ENCODE measurements at places on chromosomes 6 and 20.

- no peak for DNase-seq
These were observed 86.2 kb downstream of the PLEKHG1 start for GRCh38 chr6:150685860-150686259.

DNA sequence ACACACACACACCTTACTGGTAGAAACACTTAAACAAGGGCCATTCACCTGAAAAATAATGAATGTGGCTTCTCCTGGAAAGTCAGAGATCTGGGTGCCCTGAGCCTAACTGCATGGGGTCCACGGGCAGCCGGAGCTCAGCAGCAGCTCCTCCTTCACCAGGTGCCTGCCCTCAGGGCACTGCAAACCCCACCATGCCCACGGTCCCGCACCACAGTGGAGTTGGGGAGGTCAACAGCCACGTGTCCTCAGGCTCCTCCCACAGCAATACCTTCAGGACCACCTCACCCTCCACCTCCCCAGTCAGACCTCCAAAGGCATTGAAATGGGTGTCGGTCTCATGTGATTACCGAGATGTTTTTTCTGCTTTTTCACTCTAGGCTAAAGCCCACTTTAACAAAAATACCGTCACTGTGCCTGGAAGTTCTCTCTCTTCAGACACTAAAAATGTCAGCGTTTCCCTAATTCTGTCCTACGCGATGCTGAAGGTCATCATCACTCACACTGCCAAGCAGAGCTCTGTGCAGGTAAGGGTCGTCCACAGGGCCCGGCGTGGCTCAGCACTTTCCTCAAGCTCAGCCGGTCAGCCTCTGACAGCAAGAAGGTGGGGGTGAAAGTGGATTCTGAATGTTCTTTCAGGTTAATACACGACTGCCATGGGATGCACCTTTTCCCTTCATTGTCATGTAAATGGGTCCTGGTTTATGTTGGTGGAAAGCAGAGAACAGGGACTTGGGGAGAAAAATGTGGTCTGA, 48.9 kb downstream of the CDK5RAP1 start:
- DNase-seq = no peak

DNA sequence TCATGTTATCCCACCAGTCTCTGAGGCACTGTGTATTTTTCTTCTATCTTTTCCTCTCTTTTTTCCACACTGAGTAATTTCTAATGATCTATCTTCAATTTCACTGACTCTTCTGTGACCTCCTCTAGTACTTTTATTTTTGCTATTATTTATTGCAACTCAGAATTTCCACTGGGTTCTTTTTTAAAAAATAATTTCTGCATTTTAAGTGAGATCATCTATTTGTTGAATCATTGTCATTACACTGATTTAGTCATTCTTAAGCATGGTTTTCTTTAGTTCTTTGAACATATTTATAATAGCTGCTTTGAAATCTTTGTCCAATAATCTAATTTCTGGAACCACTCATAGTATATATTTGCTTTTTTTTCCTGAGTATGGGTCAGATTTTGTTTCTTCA, 96.7 kb upstream of the SLC22A16 start:
- DNase-seq = peak; percentile 20

DNA sequence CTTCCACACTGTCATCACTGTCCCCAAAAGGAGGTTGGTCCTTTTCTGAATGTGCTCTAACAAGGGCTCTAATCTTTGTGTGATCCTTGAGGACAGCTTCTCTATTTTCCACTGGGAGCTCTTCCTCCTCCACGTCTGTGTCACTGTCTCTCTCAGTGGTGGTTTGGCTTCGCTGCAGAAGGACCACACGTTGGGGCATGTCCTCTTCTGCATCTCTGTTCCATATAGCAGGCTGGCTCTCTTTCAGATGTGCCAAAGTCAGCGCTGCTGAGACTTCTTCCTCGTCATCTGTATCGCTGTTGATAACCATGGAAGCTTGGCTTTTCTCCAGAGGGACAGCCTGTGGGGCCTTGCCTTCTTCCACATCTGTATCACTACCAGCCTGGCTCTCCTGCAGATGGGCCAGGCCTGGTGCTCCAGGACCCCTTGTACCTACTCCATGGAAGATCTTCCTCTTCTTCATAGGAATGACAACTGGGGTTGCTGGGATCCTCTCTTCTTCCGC, 4.6 kb downstream of the MDC1 start:
- DNase-seq = no peak

DNA sequence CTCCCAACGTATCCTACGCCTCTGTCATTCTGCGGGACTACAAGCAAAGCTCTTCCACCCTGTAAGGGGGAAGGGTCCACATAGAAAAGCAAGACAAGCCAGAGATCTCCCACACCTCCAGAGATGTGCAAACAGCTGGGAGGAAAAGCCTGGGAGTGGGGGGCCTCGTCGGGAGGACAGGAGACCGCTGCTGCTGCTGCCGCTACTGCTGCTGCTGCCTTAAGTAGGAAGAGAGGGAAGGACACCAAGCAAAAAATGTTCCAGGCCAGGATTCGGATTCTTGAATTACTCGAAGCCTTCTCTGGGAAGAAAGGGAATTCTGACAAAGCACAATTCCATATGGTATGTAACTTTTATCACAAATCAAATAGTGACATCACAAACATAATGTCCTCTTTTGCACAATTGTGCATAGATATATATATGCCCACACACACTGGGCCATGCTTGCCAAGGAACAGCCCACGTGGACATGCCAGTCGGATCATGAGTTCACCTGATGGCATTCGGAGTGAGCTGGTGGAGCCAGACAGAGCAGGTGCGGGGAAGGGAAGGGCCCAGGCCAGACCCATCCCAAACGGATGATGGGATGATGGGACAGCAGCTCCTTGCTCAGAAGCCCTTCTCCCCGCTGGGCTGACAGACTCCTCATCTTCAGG, 108.8 kb upstream of the RAB32 start:
- no peak for DNase-seq

DNA sequence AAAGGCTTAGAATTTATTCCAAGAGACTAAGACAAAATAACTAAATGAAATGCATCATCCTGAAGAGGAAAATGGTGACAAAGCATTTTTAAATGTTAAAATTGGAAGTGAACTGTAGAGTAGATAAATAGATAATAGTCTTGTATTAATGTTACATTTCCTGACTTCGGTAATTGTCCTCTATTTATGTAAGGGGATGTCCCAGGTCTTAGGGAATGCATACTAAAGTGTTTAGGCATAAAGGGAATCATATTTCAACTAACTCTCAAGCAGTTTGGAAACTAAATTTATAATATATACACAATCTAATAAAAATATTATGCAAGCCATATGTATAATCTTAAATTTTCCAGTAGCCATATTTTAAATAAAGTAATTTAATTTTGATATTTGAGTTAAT, 159.3 kb downstream of the WDR27 start:
- no peak for DNase-seq

GRCh38 chr6:150352321-150353296, 16.2 kb upstream of the IYD start:
- peak; percentile 65 for DNase-seq

GRCh38 chr6:152575161-152575560, 62.0 kb downstream of the SYNE1 start:
- DNase-seq = no peak

GRCh38 chr20:4297127-4297826, 281.9 kb upstream of the RNF24 start:
- DNase-seq = no peak

DNA sequence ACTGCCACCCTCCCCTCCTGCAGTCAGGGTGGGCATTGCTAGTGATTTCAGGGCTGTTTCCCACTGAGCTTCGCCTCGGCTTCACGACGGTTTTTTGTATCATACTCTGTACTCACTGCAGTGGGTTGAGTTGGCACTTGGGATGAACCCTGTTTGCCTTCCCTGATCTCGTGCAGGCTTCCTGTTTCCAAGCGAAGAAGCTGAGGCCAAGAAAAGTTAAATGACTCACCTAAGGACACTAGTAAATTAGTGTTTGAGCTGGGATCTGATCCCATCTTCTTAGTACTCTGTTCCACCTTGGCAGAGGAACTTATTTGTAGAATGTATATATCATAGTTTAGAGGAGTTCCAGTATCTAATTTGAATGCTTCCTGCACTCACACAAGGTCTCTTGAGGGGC, 50.3 kb upstream of the VSTM2L start:
- no peak for DNase-seq

DNA sequence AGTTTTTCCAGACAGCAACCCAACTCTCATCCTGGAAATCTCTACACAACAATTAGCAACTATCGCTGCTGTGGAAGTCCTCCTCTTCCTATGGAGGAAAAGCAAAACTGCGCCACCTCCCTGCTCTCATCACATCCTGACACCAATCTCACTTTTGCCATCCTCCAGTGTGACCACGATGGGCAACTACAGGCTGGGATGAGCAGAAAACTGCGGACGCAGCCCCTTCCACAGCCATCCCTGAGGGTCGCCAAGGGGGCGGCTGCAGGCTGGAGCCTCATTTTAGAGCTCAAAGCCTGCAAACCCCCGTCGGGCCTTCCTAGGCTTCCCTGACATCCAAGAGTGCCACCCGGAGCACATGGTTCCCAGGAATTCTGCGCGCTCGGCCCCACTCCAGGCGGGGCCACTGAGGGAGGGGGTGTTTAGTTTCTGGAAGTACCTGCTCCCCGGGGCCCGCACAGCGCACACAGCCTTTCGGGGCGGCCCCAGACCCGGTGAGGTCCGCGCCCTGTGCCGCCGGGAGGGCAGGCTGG, 1.2 kb downstream of the TCFL5 start:
- DNase-seq = no peak

GRCh38 chr20:61805781-61806180, 259.9 kb downstream of the TAF4 start:
- no peak for DNase-seq

DNA sequence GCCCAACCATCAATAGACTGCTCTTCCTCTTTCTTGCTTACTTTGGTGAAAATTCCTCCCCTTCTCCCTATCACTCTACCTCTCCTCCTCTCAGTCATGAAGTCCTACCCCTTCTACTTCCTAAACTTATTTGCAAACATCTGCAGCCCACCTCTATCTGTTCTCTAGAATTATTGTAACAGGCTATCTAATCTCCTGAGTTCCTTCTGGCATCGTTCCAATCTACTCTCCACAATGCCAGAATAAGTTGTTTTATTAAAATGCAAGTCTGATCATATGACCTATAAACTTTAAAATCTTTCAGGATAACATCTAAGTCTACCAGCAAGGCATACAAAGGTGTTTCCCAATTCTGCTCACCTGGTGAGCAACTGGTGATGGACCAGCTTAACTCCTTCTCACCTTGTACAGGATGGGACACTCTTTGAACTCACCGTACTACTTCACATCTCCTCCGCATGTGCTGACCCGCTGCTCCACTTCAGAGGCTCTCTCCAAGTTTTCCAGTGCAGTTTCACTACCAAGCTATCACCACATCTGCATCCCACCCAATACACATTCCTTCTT, 7.9 kb downstream of the CD164 start:
- no peak for DNase-seq

GRCh38 chr6:17959302-17959701, 28.1 kb downstream of the KIF13A start:
- no peak for DNase-seq

GRCh38 chr20:37128803-37129202, 33.0 kb upstream of the RBL1 start:
- DNase-seq = no peak

GRCh38 chr6:145245119-145245518, 490.2 kb downstream of the EPM2A start:
- peak; percentile 18 for DNase-seq

GRCh38 chr6:85405175-85405852, 44.6 kb upstream of the NT5E start:
- DNase-seq = no peak

DNA sequence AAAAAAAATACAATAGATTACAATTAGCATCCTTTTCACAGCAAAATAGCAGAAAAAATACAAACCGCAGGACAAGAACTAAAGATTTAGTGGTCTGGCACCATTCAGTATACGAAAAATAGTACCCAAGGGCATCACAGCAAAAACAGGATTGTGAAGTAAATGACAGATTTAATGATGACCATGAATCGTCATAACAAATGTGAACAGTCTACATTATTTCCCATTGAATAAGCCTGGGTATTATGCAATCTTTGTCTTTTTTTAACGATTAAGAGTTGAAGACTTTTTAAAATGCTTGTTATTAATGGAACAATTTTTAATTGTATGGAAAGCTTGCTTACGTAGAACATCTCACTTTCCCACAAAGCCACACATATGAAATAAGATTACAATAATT, 432.8 kb downstream of the PKHD1 start:
- DNase-seq = no peak

GRCh38 chr6:83424392-83425018, 6.3 kb downstream of the ME1 start:
- DNase-seq = no peak

GRCh38 chr6:135305684-135306083, 124.6 kb downstream of the MYB start:
- DNase-seq = no peak

GRCh38 chr6:78947529-78947928, 80.2 kb downstream of the IRAK1BP1 start:
- no peak for DNase-seq

DNA sequence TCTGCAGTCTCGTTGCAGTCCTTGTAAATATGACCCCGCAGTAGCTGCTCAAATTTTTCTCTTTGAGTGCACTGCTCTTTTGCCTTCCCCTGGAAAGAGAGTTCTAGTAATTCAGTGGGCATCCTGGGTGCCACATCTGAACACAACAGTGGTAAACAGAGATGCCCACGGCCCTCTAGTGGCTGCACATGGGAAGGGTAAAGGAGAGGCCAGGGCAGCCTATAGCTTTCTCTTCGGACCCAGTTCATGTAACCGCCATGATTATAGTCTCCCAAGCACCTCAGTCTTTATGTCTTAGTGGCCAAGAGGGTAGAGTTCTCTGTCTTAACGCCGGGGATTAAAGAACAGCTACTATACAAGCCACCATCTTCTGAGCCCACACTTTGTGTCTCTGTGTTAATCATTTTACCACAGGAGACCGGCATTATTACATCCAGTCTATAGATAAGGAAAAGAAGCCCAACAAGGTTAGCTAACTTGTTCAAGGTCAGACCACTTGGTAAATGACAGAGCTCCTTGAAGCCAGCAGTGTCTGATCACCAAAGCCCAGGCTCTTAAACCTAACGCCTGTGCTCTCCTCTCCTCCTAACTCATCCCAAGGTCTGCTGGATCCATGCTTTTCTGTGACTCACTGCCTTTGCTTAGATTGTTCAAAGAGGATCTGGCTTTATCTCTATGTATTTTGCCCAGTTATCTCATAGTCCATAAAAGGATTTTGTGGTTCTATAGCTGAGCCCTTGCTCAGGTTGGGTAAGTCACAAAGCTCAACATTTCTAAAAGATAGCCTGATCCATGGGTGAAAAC, 81.8 kb downstream of the ISM1 start:
- DNase-seq = no peak

DNA sequence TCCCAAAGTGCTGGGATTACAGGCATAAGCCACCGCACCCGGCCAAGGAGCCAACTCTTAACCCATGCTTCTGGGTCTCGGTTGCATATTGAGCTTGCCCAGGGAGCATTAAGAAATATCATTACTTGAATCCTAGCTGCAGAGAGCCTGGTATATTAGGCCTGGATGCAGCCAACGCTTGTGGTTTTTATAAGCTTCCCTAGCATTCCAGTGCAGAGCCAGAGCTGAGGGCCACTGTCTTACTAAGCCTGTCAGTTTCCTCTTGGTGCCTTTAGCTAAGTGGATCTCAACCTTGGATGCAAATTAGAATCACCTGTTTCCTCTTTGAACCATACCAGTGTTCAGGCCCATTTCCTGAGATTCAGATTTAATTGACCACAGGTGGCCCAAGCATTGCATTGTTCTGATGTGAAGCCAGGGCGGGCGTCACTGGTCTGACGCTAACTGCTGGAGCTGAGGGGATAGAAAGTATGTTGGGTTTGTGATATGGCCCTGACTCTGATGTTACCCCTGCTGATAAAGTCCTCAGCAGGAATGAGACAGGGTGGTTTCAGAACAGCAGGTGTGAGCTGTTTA, 76.3 kb downstream of the BTBD3 start:
- no peak for DNase-seq
